ENCODE measurements at places on chromosomes 5 and 9.

- no peak for DNase-seq
Measured at GRCh38 chr9:82052081-82052480, 63.5 kb downstream of the SPATA31D1 start.

DNA sequence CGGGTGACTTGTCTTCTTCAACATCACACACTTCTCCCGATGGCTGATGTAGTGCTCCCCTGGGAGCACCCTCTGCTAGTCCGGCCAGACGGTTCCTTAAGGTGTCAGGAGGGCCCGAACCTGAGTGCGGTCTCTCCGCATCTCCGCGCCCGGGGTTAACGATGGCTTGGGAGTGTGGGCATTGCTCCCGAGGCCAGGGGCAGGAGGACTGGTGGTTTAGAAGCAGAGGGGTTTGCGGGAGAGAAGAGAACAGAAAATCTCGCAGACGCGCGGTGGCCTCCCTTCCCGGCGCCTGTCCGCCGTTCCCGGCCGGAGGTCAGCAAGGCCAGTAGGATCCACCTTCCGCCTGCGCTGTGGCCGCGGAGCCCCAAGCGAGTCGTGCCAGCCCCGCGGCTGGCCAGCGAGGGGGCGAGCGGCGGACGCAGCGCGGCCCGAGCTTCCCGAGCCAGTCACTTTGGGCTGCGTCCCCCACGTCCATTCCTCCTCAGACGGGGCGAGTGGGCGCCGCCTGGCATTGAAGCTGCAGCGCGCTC, 700 bp downstream of the CDO1 start:
- no peak for DNase-seq

- peak; percentile 47 for DNase-seq
Measured at GRCh38 chr5:95973793-95974325, 12.2 kb upstream of the ELL2 start.

- DNase-seq = no peak
Measured at GRCh38 chr9:134536101-134536900, 105.3 kb upstream of the COL5A1 start.
